Cortex of kidney (tissue), 1 donor: ENCODE measurements at places on chromosomes 5 and 9.

DNA sequence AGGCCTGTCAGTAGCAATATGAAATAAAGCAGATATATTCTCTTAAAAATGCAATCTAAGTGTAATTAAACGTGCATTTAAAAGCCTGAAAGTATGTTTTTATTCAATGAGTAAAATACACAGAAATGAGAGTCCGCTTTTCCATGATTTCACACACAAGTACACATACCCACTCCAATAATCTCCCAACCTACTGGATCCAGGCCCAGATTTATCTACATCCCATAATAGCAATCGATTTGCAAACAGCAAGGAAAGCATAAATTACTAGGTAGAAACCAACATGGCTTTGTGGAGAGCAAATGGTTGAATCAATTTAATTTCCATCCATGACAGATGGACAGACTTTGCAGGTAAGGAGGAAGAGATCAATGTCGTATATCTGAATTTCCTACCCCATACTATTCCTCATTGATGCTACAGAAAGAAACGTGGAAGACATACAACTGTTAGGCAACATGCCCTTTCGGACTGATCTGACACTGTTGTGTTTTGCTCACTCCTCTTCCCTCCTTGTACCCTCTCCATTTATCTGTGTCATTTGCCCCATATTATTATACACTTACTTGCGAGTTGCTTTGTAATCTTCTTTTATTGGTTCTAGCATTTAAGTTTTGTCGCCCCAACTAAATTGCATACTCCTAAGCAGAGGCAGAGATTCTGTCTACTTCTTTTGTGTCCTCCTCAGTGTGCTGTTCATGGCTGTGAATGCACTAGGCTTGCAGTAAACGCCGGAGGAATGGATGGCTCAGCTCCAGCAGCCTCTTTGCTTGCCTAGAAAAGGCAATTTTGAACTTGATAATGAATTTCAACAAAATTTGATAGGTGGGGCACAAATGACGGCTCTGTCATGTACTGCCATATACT, 133.6 kb downstream of the NFIB start:
- no peak for DNase-seq

DNA sequence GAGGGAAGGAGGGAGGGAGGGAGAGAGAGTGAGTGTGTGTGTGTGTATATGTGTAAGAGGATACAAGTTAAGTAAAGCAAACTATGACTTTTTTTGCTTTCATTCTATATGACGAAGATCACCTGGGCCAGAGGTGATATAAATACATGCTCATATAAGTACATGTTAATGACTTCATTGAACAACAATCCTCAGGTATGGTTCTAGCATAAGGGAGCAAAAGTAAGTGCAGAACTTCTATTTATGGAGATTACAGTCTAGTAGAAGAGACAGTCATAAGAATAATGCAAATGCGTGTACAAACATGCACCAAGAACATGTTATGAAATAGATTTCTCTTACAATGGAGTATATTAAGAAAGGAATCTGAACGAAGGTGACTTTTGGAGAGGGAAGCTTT, 1804.0 kb downstream of the MAT2B start:
- DNase-seq = no peak

DNA sequence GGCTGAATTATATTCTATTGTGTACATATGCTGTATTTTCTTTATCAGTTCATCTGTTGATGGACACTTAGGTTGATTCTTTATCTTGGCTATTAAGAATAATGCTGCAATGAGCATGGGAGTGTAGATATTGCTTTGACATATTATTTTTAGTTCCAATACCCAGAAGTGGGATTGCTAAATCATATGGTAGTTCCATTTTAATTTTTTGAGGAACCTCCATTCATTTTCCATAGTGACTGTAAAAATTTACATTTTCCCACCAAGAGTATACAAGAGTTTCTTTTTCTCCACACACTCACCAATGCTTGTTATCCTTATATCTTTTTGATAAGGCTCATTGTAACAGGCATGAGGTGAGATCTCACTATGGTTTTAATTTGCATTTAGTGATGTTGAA, 19.4 kb downstream of the JAK2 start:
- DNase-seq = no peak

GRCh38 chr9:130433168-130433946, 11.4 kb upstream of the ASS1 start:
- DNase-seq = no peak

DNA sequence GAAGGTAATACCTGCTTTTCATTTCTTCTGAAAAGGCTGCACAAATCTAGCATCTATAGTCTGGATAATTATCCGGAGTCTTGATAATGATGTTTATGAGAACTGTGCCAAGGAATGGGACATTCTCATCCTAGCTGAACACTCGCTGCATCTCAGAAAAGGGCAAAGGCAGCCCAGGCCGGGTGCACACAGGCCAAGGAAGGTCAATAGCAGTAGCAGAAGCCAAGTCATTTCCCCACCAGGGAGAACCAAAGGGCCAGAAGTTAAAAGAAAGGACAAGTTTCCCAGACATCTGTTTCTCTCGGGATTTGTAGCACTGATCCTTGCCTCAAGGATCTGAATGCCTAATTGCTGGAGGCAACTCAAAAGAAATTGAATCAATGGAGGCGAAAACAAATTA, 66.1 kb upstream of the ANKRD55 start:
- DNase-seq = no peak

DNA sequence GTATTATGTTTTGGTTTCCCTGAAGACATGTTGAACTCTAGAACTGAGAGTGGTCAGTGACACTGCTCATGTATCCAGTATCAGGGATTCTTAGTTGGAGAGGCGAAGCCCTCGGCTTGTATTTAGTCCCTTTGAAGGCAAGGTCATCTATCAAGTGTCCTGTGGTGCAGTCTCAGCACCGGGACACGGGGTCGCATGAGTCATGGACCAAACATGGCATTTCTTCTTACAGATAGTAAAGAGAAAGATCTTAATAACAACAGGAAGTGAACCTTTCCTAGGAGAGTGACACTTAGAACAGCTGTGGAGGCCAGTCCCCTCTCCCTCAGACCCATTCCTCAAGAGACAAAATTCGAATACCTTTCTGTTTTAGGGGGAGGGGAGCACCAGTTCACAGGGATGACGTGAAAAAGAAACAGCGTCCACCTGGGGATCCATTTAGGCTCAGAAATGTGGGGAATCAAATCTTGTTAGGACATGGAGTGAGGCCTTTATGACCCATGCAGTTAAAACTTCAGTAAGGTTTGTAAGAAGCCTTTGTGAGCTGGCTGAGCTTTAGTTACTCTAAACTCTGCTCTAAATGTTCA, 86.5 kb downstream of the ADGRV1 start:
- no peak for DNase-seq

- no peak for DNase-seq
Measured at GRCh38 chr5:98989727-98990126, 60.9 kb upstream of the CHD1 start.

- DNase-seq = no peak
Measured at GRCh38 chr9:98482226-98482625, 226.5 kb downstream of the GABBR2 start.

DNA sequence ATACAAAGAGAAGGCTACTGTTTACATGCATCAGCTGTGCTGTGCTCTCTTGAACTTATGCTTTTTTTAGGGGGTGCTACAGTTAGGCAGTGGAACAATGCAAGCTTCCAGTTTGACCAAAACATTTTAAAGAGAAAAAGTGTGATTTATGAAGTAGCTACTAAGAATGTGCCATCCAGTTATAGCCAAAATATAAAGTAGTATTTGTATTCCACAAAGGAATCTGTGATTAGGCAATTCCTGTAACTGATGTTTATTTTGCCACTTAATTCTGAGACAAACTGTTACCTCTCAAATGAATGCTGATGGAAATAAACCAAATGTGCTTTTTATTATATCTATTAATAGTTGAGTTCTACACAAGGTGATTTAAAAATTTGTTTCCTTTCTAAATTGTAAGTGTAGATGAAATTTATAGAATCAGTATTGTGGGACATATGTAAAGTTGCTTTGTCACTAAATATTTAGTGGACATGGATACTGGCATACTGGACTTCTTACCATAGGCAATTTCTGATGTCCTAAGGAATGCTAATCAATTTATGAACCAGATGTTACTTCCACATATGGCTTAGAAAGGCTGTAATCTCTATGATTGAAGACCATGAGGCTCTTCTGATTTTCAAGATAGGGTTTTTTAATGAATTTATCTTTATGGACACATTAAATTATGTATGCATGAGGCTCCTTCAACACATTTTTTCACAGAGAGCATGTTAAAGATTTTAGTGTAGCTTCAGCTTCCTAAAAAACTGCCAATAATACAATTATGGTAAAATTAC, 410.2 kb downstream of the PRR16 start:
- no peak for DNase-seq

GRCh38 chr9:35649431-35650340, 1.0 kb downstream of the SIT1 start:
- DNase-seq = no peak

GRCh38 chr9:36499174-36499890, 73.4 kb upstream of the MELK start:
- DNase-seq = no peak

GRCh38 chr9:2833096-2833495, 10.8 kb downstream of the PUM3 start:
- DNase-seq = no peak

GRCh38 chr5:116415989-116416388, 158.6 kb downstream of the SEMA6A start:
- DNase-seq = no peak

DNA sequence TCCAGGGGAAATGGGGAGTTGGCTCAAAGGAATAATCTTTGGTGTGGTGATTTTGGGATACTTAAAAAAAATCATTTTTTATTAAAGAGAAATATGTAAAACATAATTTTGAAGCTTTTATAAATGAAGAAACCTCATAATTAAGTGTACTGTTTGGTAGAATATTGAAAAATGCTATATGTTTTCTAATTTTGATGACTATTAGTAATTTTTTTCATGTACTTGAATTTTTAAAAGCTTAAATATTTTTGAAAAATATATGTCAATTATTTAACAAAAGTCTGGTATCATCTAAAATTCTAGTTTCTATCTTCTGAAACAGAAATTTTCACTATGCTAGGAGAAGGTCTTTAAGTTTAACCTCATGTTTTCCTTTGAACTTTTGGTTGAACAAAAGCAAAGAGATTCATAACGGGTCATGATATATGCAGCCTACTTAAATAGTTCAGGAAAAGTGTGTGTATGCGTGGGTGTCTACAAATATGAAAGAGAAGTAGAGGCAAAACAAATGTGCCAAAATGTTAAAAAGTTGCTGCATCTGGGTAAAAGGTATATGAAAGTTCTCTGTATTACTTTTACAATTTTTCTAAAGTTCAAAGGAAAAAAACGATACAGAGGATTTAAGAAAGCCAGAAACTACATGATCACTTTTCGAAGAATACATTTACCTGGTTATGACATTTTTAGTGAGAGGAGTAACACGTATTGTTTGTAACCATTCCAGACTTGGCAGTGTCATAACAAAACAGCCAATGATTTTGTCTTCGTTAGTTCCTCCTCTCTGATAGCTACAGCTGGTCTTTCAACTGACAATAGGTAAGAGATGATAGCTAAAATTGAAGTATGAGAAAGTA, 117.3 kb upstream of the TNFAIP8 start:
- no peak for DNase-seq

GRCh38 chr5:41290810-41291209, 77.5 kb upstream of the C6 start:
- no peak for DNase-seq

DNA sequence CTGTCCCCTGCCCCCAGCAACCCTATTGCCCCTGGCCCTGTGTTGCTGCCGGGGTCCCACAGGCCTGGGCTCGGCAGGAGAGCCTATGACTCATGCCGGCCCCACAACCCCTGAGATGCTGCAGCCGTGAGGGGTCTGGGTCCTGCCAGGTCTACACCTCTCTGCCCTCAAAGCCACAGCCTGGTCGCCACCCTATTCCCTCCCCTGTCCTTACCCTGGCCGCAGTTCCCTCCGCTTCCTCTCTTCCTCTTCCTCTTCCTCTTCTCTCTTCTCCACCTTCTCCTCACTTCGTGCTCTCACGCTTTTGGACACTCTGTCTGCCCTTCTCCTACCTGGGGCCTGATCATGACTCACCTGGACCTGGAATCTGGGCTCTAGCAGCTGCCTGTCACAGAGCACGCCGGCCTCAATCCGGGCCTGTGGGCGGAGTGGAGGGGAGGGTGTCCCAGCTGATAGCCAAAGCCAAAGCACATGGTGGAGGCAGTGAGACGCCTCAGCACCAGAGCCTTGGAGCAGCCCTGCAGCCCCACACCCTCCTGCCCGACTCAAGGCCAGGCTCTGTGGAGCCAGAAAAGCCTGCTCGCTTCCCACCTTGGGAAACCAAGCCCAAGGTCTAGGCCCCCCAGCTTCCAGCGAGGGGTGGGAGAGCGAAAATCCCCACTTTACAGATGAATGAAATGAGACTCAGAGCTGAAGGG, 26.8 kb upstream of the CSF1R start:
- DNase-seq = no peak

DNA sequence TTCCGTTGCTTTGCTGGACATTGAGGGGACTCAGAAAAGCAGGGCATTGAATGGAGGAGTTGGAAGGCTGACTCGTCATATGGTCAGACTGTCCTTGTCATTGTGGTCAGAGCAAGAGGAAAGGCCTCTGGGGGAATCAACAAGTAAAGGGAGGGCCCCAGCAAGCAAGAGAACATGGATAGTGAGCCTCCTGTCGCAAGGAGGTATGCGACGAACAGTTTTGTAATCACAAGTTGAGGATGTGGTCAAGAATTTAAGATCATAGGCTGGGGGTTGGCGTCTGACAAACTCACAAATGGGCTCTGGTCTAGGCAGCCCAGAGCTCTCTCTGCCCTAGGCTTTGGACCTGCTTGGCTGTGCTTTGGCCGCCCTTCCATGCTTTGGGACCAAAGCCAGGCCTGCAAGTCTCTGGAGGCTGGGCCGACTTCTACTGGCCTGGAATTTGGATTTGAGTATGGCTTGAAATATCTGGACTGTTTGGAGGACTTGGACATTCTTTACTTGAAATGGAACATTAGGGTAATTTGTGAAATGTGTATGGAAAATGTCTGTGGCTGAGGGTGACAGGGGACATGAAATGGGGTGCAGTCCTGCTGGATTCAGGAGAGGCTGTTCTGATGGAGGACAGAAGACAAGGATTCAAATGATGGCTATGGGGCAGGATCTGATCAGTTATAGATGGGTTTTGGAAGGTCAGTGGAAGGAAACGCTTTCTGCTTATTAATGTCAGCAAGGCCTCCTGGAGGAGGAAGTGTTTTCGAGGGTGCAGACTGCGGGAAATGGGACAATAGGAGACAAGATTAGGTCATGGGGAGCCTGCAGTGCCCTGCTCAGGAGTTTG, 19.2 kb upstream of the NDST1 start:
- DNase-seq = no peak

DNA sequence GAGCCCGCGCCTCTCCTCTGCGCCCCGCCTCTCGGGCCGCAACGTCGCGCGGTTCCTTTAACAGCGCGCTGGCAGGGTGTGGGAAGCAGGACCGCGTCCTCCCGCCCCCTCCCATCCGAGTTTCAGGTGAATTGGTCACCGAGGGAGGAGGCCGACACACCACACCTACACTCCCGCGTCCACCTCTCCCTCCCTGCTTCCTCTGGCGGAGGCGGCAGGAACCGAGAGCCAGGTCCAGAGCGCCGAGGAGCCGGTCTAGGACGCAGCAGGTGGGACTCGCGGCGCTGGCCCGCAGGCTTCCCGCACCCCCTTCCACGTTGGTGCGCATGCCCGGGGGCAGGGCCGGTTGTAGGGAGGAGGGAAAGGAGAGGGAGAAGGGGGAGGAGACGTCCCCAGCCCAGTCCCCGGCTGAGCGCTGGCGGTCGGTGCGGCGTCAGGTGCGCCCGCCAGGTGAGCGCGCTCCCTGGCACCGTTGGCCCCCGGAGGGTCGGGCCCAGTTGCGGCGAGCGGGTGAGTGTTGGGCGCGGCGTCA, at the start of gene OCLN:
TSS of gene OCLN (plus strand) at position 400 of the 532 bp plus-strand sequence. CDS start 11,455 bp downstream, outside the sequence.
- no peak for DNase-seq

- DNase-seq = no peak
Measured at GRCh38 chr5:84265130-84265529, 119.5 kb downstream of the EDIL3 start.

GRCh38 chr5:5522336-5522735, 99.9 kb downstream of the ICE1 start:
- DNase-seq = no peak
